ENCODE measurements at places on chromosomes 2 and 18.
A peak's percentile ranks its signal among the peaks of the same experiment; 100 is the strongest.

DNA sequence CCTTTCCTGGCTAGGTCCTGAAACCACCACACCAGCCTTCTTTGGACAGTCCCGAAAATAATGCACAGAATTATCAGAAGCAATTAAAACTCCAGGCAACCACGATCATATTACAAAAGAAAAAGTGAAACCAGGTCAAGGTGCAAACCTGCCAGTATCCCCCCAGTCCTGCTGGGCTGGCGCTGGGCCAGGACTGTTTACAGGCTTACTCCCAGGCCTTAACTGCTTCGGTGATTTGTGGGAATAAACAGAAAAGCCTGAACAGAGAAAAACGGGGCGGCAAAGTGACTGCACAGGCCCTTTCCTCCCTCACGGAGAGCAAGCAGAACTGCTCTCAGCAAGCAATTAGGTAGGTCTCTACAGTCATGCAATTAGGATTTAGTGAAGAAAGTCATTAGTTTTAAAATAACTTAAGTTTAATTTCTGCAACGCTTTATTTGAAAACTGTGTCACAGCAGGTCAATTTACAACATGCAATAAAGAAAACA is 1.3 kb downstream of the HDAC4 start:
- DNase-seq: no peak

DNA sequence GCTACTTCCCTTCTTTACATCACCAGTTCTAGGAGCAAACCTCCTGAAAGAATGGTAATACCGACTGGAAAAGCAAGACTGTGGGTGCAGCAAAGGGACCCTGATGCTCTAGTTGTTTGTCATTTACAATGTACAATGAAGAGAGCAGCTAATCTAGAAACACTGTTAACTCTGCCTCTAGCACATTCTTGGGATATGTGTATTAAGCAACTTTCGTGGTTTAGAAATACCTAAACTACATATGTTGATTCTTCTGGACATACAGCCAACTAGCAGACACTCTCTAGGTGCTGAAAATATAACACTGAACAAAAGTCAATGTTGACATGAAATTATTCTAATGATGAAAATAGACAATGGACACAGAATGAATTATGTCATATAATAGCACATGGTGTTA is 440.3 kb upstream of the MC4R start:
- no peak for DNase-seq

DNA sequence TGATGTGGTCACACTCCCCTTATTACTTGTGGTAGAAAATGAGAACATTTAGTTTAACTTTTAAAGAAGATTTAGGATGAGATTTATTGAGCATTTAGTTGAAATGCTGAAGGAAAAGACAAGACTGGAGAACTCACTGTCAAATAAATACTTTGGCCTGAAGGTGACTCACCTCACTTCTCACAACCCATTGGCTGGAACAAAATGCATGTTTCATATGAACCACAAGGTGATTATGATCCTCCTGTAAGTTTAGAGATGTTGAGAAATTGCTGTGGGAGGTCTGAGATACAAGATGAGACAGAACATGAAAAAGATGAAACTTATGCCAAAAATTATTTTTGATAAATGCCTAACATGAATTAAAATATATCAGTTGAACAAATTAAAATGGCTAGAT is 1004.5 kb downstream of the SOCS6 start:
- DNase-seq: no peak

GRCh38 chr2:51795248-51795888 is 763.4 kb upstream of the NRXN1 start:
- no peak for DNase-seq

DNA sequence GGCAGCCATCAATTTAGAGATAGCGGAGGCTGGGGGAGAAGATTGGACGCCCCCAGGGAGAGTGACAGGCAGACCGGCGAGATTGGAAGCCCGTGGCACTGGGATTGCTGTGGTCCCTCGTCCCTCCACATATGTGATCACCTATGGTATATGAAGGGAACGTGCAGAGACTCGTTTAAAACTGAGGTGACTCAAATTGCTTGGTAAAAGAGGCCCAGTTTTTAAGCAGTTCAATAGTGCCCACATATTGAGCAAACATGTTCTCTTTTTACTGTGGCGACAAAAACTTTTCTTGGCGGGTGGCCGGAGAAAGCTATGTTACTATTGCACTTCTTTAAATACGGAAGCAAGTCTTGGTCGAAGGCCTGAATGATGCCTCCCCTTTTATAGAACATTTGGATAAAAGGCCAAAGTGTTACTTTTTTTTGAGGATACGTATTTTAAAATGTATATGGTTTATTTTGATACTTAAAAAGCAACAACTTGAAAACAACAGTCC is 9.1 kb downstream of the B3GNT2 start:
- DNase-seq: no peak

GRCh38 chr2:137467246-137467862 is 496.9 kb upstream of the HNMT start:
- peak; percentile 25 for DNase-seq

GRCh38 chr18:68409576-68409975 is 305.3 kb downstream of the TMX3 start:
- DNase-seq: peak; percentile 16

DNA sequence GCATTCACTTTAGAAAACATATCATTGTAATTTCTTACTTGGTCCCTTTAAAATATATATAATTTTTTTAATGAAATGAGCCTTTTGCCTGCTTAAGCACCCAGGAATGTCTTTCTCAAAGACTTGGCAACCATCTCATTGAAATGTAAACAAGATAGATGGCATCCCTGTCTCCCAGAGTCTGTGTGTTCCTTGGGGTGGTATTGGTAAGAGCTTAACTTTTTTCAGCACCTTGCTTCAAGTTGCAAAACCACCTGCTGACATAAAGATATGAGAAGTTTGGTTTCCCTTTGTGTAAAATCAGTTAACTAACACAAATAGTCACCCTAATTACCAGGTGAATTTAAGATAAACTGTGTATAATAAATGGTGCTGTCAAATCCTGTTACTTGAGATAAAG is 266.9 kb downstream of the DSC3 start:
- no peak for DNase-seq

GRCh38 chr2:235553291-235553690 is 59.4 kb downstream of the AGAP1 start:
- no peak for DNase-seq

GRCh38 chr2:174180165-174180724 is 68.1 kb downstream of the OLA1 start:
- DNase-seq: no peak

GRCh38 chr2:88810017-88810416 is 118.5 kb downstream of the RPIA start:
- no peak for DNase-seq

- DNase-seq: no peak
Measured at GRCh38 chr2:60992985-60993392, 24.5 kb upstream of the PEX13 start.

- DNase-seq: no peak
Measured at GRCh38 chr2:99886418-99886817, 256.0 kb downstream of the AFF3 start.

DNA sequence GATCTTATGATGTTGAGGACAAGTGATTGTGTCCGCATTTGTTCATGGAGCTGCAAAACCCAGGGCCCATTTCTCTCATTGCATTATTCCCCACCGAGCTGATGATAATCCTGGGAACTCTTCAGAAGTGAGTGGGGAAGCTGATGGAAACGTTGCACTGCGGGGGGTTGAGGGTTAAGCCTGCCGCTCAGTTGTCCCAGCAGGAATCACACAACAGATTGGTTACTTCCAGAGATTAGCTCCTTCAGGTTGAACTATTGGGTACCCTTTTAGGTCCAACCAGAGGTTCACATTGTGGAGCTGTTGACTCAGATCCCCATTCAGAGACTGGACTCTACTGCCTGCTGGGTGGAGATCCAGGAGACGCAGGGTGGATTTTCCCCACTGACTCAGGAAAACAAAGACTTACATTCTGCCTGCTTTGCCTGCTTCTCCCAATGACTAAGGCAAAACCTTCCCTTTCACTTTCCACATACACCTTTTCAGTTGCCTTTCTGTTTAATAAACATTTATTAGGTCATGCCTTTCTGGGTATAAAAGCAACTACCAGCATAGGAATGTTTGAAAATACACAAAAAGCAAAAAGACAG is 286.4 kb downstream of the TXNL1 start:
- no peak for DNase-seq

GRCh38 chr18:58828399-58829121 is 36.1 kb upstream of the ZNF532 start:
- DNase-seq: no peak

- DNase-seq: no peak
Measured at GRCh38 chr2:47782381-47782670, 619 bp upstream of the MSH6 start.

- DNase-seq: peak; percentile 30
Measured at GRCh38 chr18:77071711-77072292, 60.8 kb downstream of the MBP start.

DNA sequence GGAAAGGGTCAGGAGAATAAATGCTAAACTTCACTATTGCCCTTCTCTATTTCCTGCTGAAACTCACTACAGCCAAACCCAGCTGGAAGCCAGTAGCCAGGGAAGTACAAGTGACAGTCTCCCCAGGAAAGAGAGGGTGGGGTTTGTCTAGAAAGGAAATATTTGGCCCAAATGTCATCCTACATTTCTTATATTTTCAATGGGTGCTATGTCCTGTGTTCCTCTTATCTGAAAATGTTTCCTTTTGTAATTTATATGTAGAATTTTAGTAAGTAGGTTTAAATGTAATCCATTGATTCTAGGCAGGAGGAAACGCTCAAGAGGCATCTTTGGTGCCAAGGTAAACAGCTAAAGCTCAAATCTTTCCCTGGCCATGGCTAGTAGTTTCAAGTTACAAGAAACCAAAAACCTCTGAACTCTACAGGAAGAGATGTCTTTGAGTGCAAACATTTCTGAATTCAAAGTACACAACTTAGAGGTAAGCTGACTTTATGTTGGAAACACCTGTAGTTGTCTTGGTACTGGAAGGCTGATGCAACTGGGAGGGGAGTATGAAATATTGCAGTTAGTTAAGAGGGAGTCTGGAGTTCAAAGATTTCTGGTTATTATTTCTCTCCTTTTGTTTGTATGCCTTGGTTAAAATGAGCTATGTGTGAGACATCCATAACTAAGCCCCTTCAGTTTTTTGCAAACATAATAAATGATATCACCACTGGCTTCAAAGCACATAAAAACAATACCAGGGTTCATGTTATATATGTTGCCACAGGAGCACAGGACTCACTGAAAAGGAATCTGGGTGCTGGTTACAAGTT is 356.1 kb upstream of the ZC3H15 start:
- DNase-seq: peak; percentile 50

DNA sequence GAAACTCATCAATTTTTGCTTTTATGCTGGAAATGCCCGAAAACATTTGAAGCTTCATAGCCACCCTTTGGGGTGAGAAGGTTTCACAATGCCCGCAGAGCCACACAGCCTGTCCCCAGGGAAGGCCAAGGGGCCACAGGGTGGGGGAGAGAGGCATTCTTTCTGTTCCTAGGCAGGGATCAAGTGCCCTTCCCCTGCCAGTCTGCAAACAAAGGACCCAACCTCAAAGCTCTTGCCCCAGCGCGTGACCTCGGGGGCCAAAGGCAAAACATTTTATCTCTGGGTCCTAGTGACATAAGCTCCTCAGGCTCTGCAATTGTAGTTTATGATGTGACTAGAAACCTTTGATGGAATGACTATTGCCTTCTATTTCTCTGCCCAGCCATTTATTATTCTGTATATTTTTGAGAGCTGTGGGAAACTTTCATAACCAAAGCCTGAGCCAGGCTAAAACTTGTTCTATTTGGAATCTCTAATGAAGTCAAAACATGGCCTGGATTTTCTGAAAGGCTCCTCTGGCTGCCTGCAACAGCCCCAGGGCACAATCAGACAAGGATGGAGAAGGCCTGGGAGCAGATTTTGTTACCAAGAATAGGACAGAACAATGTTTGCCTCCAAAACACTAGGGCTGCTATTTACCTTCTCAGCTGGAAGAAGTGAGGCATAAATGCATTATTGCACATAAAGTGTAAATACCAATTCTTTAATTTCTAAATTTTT is 137.2 kb upstream of the KCTD1 start:
- DNase-seq: no peak

GRCh38 chr2:149188291-149188690 is 142.1 kb upstream of the LYPD6 start:
- DNase-seq: no peak

- no peak for DNase-seq
Measured at GRCh38 chr2:150591496-150592285, 104.2 kb upstream of the RND3 start.

GRCh38 chr2:216787851-216788540 is 71.9 kb downstream of the TNP1 start:
- DNase-seq: no peak

GRCh38 chr2:138997346-138997745 is 217.2 kb upstream of the NXPH2 start:
- DNase-seq: no peak

DNA sequence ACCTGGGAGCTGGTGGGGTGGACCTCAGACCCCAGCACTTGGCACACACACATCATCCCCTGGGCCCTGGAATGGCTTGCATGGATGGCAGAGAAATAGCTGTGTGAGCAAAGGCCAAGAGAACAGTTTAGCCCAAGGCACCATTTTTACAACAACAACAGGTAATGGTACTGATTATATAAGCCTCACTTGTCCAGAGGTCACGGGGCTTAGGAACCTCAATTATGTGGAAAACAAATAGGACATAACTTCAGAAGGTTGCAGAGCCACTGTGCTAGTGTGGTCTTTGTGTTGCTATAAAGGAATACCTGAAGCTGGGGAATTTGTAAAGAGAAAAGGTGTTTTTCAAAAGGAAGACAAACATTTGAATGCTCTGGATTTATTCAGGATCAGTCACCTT is 13.2 kb downstream of the STEAP3 start:
- no peak for DNase-seq

- DNase-seq: no peak
Measured at GRCh38 chr18:77457681-77458080, 208.0 kb downstream of the GALR1 start.

- no peak for DNase-seq
Measured at GRCh38 chr2:71861186-71862160, 286.2 kb downstream of the CYP26B1 start.

GRCh38 chr2:85900366-85900765 is 11.6 kb upstream of the ST3GAL5 start:
- no peak for DNase-seq

DNA sequence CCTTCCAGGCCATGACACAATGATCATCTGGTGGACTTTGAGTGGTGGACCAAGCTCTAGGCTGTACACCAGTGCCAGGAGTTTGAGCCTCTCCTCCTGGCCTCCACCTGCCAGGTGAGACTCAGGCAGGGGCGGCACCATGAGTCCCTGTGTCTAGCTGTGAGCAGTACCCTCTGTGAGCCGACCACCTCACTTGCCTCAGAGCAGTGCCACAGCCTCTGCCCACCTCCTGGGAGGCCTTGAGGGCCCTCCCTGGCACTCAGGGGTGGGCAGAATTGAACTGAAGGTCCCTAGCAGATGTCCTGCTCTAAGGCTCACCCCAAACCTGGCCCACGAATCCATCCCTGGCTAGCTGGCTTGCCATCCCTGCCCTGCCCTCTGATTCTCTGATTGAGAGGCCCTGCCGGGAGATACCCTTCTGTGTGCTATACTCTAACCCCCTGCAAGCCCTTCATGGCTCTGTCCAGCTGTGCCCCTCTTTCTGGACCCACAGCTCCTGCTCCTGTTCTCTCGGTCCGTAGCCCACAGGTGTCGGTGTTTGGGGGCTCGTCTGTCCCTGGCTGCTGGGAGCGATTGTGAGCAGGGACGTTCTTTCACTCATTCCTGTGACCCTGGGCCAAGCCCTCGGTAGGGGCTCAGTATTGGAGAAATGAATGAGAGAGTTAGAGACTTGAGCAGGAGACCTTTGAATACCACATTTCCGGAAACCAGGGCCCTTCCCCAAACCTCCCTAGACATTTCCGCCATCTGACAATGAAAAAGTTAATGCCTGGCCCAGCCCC is 70.0 kb downstream of the INHBB start:
- no peak for DNase-seq

- DNase-seq: no peak
Measured at GRCh38 chr18:55069497-55069896, 110.2 kb upstream of the CCDC68 start.

Data from NCI-H446 (cell line).